ENCODE measurements at places on chromosomes 7 and 10.

GRCh38 chr7:156222611-156223010, 410.3 kb upstream of the SHH start:
- no peak for DNase-seq

DNA sequence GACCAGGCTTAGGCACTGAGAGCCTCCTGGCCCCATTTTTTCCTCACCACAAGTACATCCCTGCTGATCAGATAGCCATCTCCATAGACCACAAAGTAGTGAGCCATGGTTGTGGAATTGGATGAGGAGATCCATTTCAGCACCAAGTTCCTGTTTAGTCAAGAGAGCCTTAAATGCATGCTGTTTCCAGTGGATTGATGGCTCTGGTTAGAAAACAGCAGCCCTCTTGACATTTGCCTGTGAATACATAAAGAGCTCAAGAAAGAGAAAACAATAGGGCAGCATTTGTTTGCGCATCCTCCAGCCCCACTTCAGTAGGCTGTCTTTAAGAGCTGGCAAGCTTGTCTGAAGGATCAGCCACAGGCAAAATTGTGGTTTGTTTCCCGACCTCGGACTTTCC, 251.2 kb downstream of the POU6F2 start:
- no peak for DNase-seq

- DNase-seq = no peak
Measured at GRCh38 chr7:92053312-92053711, 81.0 kb downstream of the CYP51A1 start.

DNA sequence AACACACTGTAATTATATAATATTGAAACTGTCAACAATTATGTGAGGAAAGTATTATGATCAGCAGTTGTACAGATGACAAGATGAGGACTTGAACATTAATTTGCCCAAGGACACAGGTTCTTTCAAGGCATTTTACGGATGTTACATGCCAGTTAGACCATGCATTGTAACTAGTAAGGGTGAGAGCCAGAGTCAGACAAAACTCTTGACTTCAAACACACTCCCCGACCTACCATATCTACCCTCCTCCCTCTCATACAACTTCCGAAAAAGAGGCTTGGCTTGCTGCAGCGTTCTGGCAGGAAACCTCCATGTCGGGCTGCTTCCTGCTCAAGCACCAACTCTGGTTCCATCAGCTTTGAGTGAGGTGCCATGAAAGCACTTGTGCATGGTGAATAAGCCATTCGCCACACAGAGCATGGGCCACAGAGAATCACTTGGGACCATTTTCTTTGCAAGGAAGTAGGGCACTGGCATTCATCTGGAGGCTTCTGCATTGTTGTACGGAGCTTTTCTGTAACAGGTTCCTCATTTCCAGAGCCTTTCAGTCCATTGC, 53.2 kb downstream of the FOXI2 start:
- DNase-seq = no peak

- DNase-seq = no peak
Measured at GRCh38 chr7:82078807-82079206, 309.0 kb upstream of the HGF start.

DNA sequence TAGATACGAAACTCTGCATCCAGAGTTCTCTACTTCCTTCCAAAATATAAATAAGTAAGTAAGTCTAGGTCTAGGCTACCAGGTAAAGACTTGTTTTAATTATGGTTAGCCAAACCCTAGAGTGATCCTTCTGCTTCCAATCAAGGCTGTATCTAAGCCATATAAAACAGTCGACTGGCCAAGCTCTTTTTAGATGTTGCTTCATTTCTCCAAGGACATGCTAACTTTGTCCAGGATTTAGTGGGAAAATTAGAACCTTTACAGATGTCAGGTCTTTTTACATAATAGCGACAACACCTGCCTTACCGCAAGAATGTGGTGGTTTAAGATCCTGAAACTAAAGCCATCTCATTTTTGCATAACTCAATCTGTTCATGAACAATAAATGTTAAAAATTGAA, 156.8 kb downstream of the NXPH1 start:
- no peak for DNase-seq

- no peak for DNase-seq
Measured at GRCh38 chr7:1236132-1236661, 3.5 kb downstream of the UNCX start.

GRCh38 chr7:66359656-66360211, 154.6 kb downstream of the TPST1 start:
- no peak for DNase-seq

DNA sequence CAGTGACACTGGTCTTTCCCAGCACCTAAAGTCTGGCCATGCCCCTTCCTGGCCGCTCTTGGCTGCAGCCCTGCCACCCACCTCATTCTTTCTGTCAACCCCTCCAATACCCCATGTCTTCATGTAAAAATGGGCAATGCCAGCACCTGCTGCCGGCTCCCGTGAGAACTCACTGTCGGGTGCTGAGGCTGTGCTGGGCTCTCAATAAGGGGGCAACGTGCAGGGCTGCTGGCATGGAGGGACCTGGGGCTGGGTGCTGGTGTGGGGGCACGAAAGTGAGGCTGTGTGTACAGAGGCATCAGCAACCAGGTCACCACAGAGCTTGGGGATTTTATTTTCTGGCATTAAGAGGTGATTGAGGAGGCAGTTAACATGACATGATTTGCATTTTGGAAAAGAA, 65.3 kb downstream of the ALOX5 start:
- DNase-seq = no peak

Data from DND-41 (cell line).